ENCODE measurements at places on chromosomes 4 and X. TPM values are rescaled to one million over a fixed set of nuclear protein-coding genes. Genes with fewer than 3 reads are reported as not detected.

The VCX gene
- not detected for total RNA-seq

DNA sequence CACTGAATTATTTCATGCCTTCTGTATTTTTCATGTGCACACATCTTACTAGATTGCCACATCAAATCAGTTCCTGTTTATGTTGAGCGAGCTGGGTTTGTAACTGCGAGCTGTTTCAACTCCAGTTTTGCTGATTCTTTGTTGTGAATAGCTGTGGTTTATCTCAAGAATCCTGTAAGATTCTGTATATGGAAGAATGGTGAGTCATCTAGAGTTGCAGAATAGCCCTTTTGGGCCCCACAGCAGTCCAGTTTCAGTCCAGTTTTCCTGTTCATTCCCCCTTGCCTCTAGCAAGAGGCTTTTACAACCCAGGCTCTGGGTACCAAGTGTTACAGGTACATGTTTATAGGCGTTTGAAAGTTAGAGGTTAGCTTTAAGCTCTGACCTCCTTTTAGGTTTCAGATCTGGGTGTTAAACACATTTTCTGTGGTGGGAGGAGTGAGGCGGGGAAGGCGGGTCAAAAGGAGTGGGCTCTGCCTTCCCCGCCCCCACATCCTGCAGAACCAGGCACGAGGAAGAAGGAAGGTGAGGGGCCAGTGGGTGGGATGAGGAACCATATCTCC, 32.7 kb downstream of the TBC1D14 start:
- peak; percentile 38 for DNase-seq

- DNase-seq = no peak
Observed at GRCh38 chr4:74104145-74104544, 5.2 kb upstream of the CXCL2 start.

DNA sequence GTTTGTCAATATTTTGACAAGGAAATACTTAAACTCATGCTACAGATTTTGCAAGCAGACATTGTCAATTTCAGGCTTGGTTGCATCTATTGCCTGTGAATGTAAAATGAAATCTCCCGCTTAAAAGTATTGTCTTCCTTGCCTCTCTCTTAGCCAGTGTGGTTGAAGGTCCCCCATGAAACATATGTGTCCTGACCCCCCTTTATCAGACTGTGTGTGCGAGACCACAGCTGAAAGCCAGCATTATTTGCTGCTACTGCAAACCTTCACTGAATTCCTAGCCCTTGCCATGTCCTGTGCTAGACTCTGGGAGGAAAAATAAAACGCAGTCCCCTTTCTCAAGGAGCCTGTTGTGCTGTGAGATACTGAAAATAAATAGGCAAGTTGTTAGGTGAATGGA, 16.6 kb upstream of the CLNK start:
- no peak for DNase-seq

DNA sequence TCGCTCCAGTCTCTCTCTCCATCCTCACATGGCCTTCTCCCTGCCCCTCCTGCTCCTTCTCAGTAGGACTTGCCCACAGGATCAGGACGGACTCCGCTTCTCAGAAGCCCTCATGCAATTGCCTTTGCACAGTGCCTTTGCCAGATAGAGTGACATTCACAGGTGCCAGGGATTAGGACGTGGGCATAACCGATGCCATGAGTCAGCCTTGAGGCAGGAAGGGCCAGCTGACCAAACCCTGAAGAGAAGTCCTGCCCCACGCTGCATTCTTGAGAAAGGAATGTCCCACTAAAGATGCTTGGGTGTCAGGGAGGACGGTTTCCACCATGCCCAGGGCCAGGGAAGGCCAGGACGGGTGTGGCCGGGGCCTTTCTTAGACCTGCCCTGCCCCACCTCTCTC, 6.6 kb upstream of the GRPEL1 start:
- no peak for DNase-seq
